ENCODE measurements at places on chromosomes 2 and 18. TPM values are rescaled to one million over a fixed set of nuclear protein-coding genes. Genes with fewer than 3 reads are reported as not detected.
A peak's percentile ranks its signal among the peaks of the same experiment; 100 is the strongest.

- H3K36me3 ChIP-seq: no peaks in the 10 kb centered on the region
- no peaks in the 10 kb centered on the region for H3K4me1 ChIP-seq
- H3K27ac ChIP-seq: no peak overlapping the region
Measured at GRCh38 chr2:3606370-3607201, 11.7 kb downstream of the COLEC11 start.

DNA sequence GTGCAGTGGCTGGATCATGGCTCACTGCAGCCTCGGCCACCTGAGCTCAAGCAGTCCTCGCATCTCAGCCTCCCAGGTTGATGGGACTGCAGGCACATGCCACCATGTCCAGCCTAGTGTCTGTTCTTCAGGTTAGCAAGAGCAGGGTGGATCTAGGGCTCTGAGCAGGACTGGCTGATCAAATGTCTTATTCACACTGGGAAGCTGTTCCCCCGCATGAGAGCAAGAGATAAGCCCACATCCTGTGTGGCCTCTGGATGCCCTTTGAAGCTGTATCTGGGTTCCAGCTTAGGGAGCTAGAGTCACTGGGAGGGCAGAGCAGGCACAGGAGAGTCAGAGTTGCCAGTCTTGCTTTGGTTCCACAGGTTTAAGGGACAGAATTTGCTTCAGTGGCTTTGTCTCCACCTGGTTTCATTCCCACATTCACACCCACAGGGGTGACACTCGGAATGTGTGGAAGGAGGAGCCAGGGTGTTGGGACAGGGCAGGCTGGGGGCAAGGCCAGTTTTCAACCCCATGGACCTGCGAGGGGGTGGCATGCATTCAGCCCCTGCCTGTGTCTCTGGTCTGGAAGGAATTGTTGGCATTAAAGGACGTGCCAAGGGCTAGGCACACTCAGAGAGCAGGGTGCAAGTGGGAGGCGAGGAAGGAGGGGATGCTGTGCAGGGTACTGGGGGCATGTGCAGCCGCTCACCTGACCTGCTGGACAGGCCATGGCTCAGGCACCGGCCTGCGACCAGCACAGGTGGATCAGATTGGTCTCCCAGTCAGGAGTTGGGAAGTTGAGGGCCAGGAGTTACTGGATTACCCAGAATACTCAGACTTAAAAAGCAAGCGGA lies 24.5 kb downstream of the PTPN18 start:
- H3K4me1 ChIP-seq: no peaks in the 10 kb centered on the region
- no peak for DNase-seq
- H3K27me3 ChIP-seq: no peaks in the 10 kb centered on the region
- no peaks in the 10 kb centered on the region for H3K36me3 ChIP-seq
- H3K27ac ChIP-seq: no peak overlapping the region

IHH gene
- total RNA-seq: not detected

DNA sequence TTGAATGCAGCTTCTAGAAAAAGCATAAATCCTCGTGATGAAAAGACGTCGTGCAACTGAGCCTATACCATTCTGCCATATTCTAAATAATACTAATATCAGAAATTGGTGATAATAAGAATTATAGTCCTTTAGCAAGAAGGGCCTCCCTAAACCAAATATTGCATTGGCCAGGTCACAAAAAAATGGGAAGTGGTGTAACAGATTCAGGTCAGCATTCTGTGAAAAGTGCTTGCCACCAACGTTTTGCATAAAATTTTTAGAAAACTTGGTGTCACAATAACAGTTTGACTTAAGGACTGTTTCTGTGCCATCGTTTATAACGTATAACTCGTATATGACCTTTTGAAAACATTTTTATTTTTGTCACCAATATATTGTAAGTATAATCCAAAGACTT lies 603.6 kb downstream of the CPS1 start:
- H3K27me3 ChIP-seq: no peaks in the 10 kb centered on the region
- no peaks in the 10 kb centered on the region for H3K4me1 ChIP-seq
- H3K4me3 ChIP-seq: no peak overlapping the region
- no peak for DNase-seq
- no peaks in the 10 kb centered on the region for H3K36me3 ChIP-seq
- no peak overlapping the region for H3K27ac ChIP-seq

SP140 gene
- total RNA-seq: 1.8 TPM

DNA sequence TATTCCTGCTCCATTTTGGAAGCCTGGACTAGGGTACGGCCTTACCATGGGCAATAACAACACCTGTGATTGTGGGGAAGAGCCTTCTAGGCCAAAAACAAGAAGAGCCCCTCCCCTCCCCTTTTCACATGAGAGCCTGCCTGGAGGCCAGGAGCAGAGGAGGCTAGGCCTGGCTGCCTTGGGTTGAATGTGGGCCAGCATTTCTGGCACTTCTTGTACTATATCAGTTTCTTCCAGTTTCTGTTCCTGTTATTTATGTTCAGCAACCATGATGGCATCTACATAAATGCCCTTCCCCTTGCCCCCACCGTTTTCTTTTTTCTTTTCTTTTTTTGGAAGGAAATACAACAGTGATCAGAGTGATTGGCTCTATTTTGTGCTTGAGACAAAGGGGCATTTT lies 58.4 kb downstream of the KCTD18 start:
- H3K36me3 ChIP-seq: peaks cover 38% of the 10 kb centered on the region
- H3K27ac ChIP-seq: no peak overlapping the region
- no peak for DNase-seq

DNA sequence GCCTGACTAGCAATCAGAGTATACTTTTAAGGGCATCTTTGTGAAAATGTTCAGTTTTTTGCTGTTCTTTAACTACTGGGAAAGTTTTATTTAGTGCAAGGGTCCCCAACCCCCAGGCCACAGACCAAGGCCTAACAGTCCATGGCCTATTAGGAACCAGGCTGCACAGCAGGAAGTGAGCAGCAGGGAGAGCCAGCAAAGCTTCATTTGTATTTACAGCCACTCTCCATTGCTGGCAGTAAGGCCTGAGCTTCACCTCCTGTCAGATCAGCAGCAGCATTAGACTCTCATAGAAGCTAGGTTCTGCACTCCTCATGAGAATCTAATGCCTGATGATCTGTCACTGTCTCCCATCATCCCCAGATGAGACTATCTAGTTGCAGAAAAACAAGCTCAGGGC lies 17.1 kb upstream of the NR4A2 start:
- DNase-seq: no peak
- H3K4me3 ChIP-seq: no peak overlapping the region
- no peaks in the 10 kb centered on the region for H3K27me3 ChIP-seq
- no peak overlapping the region for H3K27ac ChIP-seq
- H3K4me1 ChIP-seq: no peaks in the 10 kb centered on the region

GRCh38 chr2:68909793-68910674 lies 38.8 kb upstream of the BMP10 start:
- H3K36me3 ChIP-seq: no peaks in the 10 kb centered on the region
- H3K4me3 ChIP-seq: no peak overlapping the region
- DNase-seq: peak; percentile 92
- H3K27ac ChIP-seq: no peak overlapping the region

GRCh38 chr2:160390544-160391455 lies 102.8 kb downstream of the RBMS1 start:
- H3K27me3 ChIP-seq: no peaks in the 10 kb centered on the region
- no peak for DNase-seq
- H3K27ac ChIP-seq: no peak overlapping the region
- no peaks in the 10 kb centered on the region for H3K4me1 ChIP-seq

DNA sequence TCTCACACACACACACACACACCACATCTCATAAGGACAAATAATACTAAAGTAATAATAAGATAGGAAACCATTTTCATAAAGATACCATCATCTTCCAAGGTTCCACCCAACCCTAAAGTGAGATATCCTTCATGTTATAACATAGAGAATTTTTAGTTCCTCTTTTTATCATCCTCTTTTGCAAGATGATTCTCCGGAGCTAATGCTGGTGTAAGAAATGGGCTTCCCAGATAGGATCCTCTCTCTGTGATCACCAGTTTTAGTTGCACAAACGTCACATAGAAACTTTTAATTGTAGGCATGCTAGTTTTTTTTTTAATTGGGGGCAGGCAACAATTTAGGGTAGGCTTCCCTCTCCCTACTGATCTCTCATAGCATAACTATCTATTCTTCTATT lies 49.6 kb downstream of the ARHGAP25 start:
- no peak overlapping the region for H3K4me3 ChIP-seq
- H3K27ac ChIP-seq: no peak overlapping the region
- H3K27me3 ChIP-seq: no peaks in the 10 kb centered on the region
- H3K4me1 ChIP-seq: peaks cover 6% of the 10 kb centered on the region

DNA sequence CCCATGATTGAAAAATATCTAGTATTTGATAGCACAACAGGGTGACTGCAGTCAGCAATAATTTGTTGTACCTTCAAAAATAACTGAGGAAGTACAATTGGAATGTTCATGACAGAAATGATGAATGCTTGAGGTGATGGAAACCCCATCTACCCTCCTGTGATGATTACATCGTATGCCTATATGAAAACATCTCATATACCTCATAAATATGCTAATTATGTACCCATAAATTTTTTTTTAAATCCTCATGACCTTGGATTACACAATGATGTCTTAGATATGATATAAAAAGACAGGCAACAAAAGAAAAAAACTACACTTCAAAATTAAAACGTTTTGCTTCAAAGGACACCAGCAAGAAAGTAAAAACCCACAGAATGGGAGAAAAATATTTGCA lies 1.4 kb upstream of the POLR1B start:
- H3K36me3 ChIP-seq: no peaks in the 10 kb centered on the region
- no peak overlapping the region for H3K4me3 ChIP-seq
- no peaks in the 10 kb centered on the region for H3K27me3 ChIP-seq
- H3K27ac ChIP-seq: no peak overlapping the region
- no peak for DNase-seq
